ENCODE measurements at places on chromosomes 5 and 9.

GRCh38 chr9:16505199-16505598 lies 365.3 kb downstream of the BNC2 start:
- no peak for DNase-seq

GRCh38 chr5:95631991-95632675 lies 12.2 kb downstream of the GPR150 start:
- DNase-seq, result peak; percentile 82

- DNase-seq, result no peak
These were observed 89.8 kb downstream of the CACNA1B start for GRCh38 chr9:137967280-137967953.

GRCh38 chr5:56616454-56617160 lies 198.7 kb upstream of the MAP3K1 start:
- DNase-seq, result no peak

- DNase-seq, result no peak
These were observed 69.7 kb upstream of the FCN1 start for GRCh38 chr9:134987376-134987775.

- DNase-seq, result no peak
These were observed 25.8 kb downstream of the COL23A1 start for GRCh38 chr5:178564397-178564796.

GRCh38 chr5:96927008-96927407 lies 8.9 kb upstream of the LNPEP start:
- DNase-seq, result no peak

- DNase-seq, result no peak
These were observed 297.4 kb upstream of the ZNF608 start for GRCh38 chr5:125043781-125044391.

DNA sequence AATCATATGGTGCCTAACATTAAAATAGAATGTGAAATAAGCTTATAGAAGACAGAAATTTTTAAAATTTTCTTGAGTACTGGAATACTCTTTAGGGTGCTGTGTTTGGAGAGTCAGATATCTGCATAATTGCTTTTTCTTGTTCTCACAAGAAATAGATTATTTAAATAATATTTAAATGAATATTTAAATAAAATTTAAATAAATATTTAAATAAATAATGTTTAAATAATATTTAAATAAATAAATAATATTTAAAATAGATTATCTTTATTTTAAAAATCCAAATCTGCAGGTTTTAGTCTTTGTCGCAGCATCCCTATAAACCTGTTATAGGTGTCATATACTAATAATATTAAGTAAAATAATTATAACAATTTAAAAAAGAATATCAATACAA lies 1589.4 kb downstream of the MAT2B start:
- no peak for DNase-seq

GRCh38 chr5:93800988-93801811 lies 59.8 kb upstream of the POU5F2 start:
- peak; percentile 52 for DNase-seq

DNA sequence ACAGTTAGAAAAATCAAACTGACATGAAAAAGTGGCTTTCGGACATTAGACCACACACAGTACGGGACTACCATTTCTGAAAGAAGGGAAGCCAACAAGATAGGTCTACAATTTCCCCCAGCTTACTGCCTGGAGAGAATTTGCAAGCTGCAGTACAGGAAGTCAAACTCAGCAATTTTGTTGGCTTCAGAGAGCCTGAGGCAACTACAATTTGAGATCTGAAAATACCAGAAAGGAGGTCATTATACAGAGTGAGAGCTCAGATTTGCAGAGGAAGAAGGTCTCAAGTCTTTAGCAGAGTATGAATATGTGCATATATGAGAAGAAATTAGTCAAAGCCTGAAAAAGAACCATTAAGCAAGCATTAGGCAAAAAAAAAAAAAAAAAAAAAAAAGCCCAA lies 83.0 kb downstream of the OXCT1 start:
- no peak for DNase-seq

DNA sequence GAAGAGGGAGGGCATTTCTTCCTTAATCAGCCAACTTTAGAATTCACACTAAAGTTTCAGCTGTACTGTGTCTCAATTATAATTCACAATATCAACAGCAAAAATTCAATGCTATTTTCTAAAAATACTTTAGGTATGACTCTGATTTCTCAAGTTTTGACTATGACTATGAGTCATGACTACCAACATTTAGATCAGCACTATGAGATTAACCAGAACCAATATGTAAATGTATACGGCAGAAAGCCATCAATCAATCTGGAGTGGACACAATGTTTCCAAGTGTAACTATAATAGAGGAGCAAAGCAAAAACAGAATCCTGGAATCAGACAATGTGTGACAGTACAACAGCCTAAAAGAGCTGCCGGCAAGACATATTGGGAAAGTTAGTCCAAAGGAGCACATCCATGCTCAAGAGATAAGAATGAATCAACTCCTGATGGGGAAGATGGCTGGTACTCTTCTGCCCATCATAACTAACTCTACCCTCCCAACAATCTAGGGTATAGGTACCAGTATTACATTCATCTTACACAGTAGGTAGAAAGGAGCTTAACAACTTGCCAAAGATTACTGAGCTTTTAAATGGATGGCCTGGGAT lies 294.4 kb downstream of the SEMA5A start:
- DNase-seq, result no peak

- DNase-seq, result no peak
These were observed 18.1 kb upstream of the SSBP2 start for GRCh38 chr5:81768935-81769452.

DNA sequence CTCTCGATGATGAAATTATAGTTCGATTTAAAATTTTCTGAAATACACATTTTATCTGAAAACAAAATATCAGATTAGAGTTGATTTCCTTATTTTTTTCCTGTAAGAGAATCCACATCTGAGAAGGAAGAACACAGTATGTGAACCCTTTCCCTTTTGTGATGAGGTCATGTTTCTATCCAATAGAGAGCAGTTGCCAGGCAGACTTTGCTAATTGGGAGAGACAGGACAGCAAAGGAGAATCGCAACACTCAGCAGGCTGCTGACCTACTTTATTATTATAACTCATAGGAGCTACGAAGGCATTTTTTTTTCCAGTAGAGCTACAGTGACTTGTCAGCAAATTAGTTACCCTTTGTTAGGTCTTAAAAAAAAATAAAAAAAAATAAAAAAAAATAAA lies 242.1 kb downstream of the HCN1 start:
- no peak for DNase-seq

- DNase-seq, result no peak
These were observed 45.4 kb downstream of the PTTG1 start for GRCh38 chr5:160466889-160467554.

DNA sequence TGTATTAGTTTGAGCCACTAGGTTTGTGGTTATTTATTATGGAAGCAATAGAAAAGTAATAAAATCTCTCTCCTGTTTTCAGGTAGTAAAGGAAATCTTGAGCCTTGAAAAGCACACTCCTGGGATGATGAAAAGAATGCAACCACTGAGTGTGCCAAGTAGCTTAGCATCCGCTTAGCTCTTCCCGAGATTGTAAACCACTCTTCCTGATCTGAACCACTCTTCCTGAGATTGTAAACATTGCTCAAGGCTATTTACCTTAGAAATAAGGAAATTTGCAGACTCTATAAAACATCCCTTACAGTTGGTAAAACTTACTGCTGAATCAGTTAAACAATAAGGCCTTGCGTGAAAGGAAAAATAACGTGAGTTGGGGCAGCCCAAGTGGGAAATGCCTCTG lies 17.4 kb upstream of the IL33 start:
- no peak for DNase-seq

Measured in CD4-positive, alpha-beta T cell treated with Interleukin-1 beta for 1 hour (primary cell).